ENCODE measurements at places on chromosomes 1 and 21. TPM values are rescaled to one million over a fixed set of nuclear protein-coding genes. Genes with fewer than 3 reads are reported as not detected.

DNA sequence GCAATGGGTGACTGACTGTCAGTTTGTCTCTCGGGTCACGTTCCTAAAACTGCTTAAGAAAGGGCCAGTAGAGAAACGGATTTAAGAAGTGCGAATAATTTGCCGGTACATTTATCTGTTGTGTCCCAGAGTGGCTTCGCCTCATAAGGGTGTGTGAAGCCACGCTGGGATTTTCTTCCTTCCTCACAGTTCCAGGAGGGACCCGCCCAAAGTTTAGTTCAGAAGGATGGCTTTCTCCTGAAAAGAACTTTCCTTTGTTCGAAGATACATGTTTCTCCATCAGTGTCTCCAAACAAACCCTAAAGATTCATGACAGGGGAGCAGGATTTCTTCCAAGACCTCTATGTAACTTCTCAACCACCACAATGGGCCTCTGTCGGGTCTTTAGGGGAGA is 49.8 kb downstream of the ADAMTS1 start:
- no peak for DNase-seq

DNA sequence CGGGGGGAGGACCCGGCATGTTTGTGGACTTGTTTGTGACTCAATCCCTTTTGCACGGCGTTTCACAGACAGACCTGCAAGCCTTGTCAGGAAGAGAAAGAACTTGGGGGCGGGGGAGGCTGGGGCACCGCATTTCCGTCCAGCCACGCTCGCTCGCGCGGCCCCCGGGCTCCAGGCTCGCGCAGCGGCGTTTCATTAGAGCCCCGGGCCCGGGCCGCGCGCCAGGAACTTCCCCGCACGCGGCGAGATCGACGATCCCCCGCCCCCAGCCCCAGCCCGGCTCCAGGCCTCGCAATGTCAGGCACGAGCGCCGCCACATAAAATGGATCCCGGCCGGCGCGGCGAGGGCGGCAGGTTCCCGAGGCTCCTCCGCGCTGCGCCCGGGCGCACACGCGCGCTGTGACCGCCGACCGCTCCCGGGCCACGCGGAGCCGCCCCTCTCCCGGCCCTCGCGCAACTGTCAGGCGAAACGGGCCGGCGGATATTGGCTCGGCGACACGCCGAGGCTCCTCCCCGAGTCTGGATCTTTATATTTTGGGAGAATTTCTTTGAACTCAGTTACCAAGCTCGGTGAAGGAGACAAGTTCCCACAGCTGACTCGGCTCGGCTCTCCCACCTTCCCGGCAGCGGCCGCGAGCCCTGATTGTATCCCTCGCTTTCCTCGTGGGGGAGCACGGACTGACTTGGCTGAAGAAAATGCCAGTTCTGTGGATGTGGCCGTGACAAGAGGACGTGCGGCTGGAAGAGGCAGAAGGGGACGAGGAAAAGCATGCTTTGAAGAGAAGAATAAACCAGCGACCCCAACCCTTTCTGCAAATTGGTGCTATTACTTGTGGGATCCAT is at the start of gene KIF26B:
KIF26B (plus strand) TSS at position 557 of the 843 bp plus-strand sequence. CDS start 440 bp downstream, outside the sequence.
- DNase-seq: peak; percentile 52

- DNase-seq: no peak
These were observed 9.1 kb downstream of the FLVCR1 start for GRCh38 chr1:212867192-212867591.

Gene TNNI3K
- total RNA-seq: not detected

Gene ATP6V1G3
- total RNA-seq: not detected
